Thoracic aorta (tissue), 2 donors: ENCODE measurements at places on chromosomes 6 and 20.

- DNase-seq, result no peak
These were observed 89.1 kb downstream of the PSMG4 start for GRCh38 chr6:3347826-3348225.

DNA sequence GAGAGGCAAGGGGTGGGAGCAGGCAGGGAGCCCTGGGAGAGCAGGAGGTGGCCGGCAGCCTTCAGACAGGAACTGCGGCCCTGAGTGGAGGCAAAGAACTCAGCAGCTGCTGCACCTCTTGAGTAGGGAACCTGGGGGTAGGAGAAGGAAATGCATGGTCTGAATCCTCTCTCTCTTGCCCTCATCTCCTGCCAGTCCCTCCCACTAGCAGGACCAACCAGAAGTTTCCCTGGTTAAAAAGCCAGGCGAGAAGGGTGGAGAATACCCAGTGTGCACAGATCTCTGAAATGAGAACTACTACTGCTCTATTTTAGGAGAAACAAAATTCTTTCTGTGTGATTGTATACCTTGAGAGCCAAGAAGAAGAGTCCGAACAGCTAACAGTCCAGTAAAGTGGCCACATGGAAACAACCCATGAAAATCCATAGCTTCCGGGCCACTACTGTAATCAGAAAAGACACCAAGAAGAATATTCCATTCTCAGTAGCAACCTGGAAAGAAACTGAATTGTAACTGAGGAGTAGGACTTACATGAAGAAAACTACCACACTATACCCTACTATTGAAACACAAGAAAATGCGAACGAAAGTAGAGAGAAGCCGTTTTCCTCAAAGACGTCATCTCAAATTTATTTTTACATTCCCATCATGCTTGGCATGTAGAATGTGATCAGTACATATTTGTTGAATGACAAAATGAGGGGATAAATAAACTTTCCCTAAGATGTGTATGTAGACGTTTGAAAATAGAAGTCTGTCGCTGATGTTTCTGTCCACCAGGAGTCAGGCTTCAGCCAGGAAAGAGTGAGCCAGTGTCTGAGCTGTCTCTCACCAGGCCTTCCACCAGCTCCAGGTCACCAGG is 25.6 kb downstream of the WRNIP1 start:
- no peak for DNase-seq

- DNase-seq, result no peak
These were observed 112.6 kb upstream of the AFDN start for GRCh38 chr6:167714152-167714551.

- no peak for DNase-seq
These were observed 41.3 kb downstream of the UQCC2 start for GRCh38 chr6:33670086-33670660.

- no peak for DNase-seq
These were observed 39.8 kb upstream of the CDYL start for GRCh38 chr6:4736371-4736873.

GRCh38 chr6:35903679-35904078 is 17.2 kb downstream of the SRPK1 start:
- no peak for DNase-seq

GRCh38 chr6:150490586-150490985 is 109.1 kb upstream of the PLEKHG1 start:
- no peak for DNase-seq

- DNase-seq, result no peak
These were observed 615.4 kb downstream of the MAFB start for GRCh38 chr20:40073535-40074111.

DNA sequence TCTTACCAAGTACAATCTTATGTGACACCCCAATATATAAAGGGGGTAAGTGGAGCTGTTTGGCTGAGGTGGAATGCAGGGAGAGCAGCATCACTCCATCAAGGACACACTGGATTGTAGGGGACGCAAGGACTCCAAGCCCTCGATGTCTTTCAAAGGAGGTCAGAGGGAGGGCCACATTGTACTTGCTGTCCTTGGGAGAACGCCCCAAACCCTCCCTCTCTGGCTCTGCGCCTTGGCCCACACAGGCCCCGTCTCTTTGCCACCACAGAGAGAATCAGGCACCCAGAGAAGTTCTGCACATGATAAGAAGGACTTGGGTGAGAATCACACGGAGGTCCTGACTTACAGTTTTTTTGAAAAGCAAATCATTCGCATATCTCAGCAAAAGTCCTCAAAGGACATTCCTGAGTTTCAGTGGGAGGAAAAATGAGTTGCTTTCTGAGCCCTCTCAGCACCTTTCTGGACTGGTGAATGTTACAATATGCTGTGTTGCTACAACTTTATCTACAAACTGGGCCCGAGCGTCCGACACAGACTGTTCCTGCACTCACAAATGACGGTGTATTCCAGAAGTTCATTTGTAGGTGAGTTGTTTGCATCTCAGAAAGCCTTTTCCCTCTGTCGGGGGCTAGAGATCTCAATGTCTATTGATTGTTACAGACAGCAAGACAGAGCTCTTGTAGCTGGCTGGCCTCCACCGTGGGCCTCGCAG is 92.5 kb upstream of the AKAP12 start:
- no peak for DNase-seq

GRCh38 chr6:44530209-44530909 is 142.9 kb downstream of the CDC5L start:
- DNase-seq, result no peak

DNA sequence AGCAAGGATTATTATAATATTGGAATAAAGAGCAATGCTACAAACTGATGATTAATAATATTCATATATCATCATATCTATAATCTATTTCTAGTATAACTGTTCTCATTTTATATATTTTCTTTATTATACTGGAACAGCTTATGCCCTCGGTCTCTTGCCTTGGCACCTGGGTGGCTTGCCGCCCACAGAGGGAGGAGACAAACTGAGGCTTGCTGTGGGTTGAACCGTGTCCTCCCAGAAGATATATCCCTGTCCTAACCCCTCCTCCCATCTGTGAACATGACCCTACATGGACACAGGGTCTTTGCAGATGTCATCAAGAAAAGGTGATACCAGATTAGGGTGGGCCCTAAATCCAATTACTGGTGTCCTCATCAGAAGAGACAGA is 4.7 kb downstream of the RNASET2 start:
- DNase-seq, result no peak

- DNase-seq, result no peak
These were observed 345.2 kb downstream of the FARS2 start for GRCh38 chr6:5606546-5606945.

- no peak for DNase-seq
These were observed 7.9 kb downstream of the ZC2HC1B start for GRCh38 chr6:143872201-143872600.

- no peak for DNase-seq
These were observed 111.2 kb downstream of the IRF4 start for GRCh38 chr6:502761-503160.
